ENCODE measurements at places on chromosomes 1 and 21.
A peak's percentile ranks its signal among the peaks of the same experiment; 100 is the strongest.

GRCh38 chr21:28738882-28739281 lies 253.8 kb downstream of the LTN1 start:
- no peak for DNase-seq

GRCh38 chr1:156553860-156554485 lies 18.4 kb downstream of the IQGAP3 start:
- no peak for DNase-seq

- no peak for DNase-seq
These were observed 87.1 kb upstream of the DISP3 start for GRCh38 chr1:11391886-11392285.

DNA sequence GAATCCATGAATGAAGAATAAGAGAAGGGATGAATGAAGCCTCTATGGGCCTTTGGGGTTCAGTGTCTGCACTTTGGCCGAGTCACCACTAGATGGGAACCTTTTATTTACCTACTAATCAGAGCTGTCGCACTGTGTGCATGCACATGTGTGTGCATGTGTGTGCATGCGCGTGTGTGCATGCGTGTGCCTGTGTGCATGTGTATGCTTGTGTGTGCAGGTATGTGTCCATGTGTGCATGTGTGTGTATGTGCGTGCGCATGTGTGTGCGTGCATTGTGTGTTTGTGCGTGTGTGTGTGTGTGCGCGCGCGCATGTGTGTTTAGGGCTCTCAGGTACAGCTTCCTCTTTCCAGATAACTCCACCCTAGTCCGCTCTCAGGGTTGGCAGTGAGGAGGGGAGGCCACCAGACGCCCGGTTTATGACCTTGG lies 20.4 kb upstream of the UBXN10 start:
- DNase-seq: no peak

- peak; percentile 87 for DNase-seq
These were observed 1.9 kb downstream of the S100A11 start for GRCh38 chr1:152034654-152035538.

DNA sequence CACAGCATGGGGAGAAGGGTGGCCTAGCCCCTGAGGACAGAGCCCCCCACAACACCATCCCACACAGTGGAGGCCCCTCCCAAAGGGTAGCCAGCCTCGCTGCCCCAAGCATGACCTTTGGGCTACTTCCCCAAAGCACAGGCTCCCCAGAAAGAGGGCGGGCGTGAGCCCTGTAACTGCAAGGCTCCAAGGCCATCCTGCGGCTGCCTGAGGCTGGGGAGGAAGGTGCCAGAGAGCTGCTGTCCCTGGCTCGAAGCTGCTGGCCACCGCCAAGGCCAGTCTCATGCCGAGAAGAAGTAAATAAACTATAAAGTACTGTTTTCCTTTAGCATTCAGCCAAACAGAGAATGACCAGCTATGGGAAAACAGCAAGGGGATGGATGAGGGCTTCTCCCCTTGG lies 27.5 kb downstream of the UBASH3A start:
- DNase-seq: no peak

All from CD4-positive, alpha-beta T cell treated with Interleukin-2 at 100 ng/mL for 4 hours (primary cell).